ENCODE measurements at places on chromosomes 7 and 10. TPM values are rescaled to one million over a fixed set of nuclear protein-coding genes. Genes with fewer than 3 reads are reported as not detected.

Gene CALN1
- total RNA-seq, result 0.06 TPM

Gene C10orf67
- total RNA-seq, result not detected

Gene TRIM24
- 14.1 TPM for total RNA-seq

Gene AIFM2
- 2.5 TPM for total RNA-seq

Gene KCP
- total RNA-seq, result 0.11 TPM

Gene HABP2
- not detected for total RNA-seq

Gene AFAP1L2
- total RNA-seq, result 0.50 TPM

Gene ADAMTS14
- total RNA-seq, result not detected

Gene MACROH2A2
- 2.2 TPM for total RNA-seq

Gene PRSS37
- not detected for total RNA-seq

Gene C1QL3
- not detected for total RNA-seq

Gene RBM20
- 0.91 TPM for total RNA-seq

Gene TIAL1
- 159 TPM for total RNA-seq

Gene GBX1
- not detected for total RNA-seq

Gene COL17A1
- total RNA-seq, result not detected

Gene CFTR
- not detected for total RNA-seq

Gene ELFN1
- not detected for total RNA-seq

Gene SFRP5
- total RNA-seq, result not detected

Gene TCF7L2
- total RNA-seq, result 4.2 TPM

Gene SEMA3D
- total RNA-seq, result not detected

Gene AMPH
- total RNA-seq, result not detected

Gene CDC14C
- total RNA-seq, result not detected

Gene TMEM26
- total RNA-seq, result not detected

Gene BBS9
- 16.0 TPM for total RNA-seq

Gene BUD23
- 96.1 TPM for total RNA-seq

Gene KIF5B
- total RNA-seq, result 59.0 TPM

Gene MPLKIP
- 14.9 TPM for total RNA-seq

Gene CYP3A4
- not detected for total RNA-seq

Gene INA
- total RNA-seq, result not detected

All from CD4-positive, alpha-beta T cell (primary cell).